ENCODE measurements at places on chromosomes 1 and 21.

DNA sequence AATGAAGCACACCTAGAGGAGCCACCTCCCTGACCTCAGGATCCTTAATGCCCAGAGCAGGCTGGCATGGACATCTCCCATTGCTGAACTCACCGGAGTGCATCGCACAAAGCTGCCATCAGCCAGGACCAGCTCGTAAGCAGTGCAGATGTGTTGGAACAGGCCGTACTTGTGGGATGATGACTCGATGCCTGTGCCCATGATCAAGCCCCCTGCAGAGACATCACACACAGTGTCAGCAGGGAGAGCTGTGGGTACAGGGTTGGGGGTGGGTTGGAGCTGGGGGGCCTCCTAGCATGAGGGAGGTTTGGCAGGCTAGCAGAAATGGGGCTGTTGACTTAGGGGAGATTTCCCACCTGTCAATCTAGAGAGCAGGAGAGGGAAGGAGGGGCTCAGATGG, 12.0 kb downstream of the DHCR24 start:
- peak; percentile 40 for DNase-seq

DNA sequence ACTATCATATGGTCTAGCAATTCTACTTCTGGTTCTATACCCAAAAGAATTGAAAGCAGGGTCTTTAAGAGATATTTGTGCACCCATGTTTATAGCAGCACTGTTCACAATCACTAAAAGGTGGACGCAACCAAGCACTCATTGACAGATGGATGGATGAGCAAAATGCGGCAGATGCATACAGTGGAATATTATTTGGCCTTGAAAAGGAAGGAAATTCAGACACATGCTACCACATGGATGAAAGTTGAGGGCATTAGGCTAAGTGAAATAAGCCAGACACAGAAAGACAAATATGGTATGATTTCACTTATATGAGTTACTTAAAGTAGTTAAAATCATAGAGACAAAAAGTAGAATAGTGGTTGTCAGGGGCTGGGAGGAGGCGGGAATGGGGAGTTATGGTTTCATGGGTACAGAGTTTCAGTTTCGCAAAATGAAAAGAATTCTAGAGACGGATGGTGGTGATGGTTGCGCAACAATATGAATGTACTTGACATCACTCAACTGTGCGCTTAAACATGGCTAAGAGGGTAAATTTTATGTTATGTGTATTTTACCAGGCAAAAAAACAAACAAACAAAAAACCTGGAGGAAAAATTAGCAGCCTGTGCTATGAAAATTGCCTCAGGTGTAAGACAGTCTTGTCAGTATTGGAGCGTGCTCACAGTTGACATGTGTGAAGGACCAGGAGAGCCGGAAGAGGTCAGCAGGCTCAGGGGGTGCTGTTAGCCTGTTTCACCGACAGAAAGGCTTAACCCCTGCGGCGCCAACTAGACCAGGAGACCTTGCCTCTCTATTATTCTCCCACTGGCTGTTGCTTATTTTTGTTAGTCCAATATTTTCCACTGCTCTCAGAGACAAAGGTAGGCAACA, 26.5 kb downstream of the CD247 start:
- DNase-seq, result no peak

GRCh38 chr1:54609301-54609921, 13.9 kb downstream of the FAM151A start:
- DNase-seq, result no peak

DNA sequence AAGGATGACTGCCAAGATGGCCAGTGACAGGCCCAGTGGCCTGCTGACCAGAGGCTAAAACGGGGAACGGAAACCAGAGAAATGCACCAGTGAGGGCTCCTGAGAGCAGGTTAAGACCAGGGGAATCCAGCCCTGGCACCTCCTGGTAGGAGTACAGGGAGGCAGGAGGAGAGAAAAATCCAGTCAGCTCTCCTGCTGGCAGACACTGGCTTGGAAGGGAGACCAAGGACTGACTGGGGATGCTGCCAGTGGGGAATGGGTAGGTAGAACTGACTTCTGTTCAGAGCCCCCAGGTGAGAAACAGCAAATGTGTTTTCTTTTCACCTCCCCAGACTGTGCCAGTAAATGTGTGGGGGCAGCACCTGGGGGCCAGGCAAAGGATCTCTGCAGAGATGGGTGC, 27.7 kb upstream of the CRNN start:
- no peak for DNase-seq

GRCh38 chr1:116558140-116558549, 12.7 kb downstream of the CD58 start:
- no peak for DNase-seq

DNA sequence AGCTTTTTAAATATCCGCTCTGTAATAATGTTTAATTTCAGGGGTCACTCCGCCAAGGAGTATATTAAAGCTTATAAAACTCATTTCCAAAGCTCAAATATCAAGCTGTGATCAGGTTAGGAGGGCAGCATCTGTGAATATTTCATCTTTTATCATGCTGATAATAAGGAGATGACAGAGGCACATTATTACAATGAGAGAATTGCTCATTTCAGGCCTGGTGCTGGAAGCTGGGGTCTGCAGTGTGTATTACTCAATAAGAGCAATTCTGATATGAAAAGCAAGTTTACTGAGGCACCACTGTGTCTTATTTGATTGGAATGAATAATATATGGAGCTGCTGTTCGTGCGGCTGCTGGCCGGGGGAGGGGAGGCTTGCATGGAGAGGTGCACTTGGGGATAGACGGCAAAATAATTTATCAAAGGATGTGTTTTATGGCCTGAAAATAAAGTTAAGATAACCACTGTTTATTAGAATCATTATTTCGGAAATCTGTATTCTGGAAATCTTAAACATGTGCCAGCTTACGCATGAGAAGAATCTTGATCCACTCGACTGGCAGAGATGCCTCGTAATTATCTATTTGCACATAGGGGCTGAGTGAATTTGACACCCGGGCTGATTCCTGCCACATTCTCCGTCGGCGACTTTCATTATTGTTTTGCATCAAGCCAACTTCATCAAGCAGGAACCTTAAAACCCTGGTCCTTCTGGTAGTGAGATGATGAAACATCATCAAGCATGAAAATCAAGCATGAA, 173.2 kb downstream of the RRAGC start:
- no peak for DNase-seq

DNA sequence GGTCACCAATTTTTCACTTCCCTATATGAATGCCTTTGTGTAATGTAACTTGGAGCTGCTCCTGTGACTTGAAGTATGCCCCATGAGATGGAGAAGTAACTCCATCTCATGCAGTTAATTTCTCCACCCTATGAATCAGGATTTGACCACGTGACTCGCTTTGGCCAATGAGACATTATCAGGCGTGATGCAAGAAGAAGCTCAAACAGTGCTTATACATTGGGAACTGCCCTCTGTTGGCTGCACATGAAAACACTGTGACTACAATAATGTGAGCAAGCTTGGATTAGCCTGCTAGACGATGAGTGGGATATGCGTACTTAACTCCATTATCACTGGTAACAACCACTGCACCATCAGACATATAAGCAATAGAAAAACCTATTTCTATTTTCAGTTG, 684.4 kb downstream of the PLA2G4A start:
- DNase-seq, result no peak

- no peak for DNase-seq
Observed at GRCh38 chr1:221634606-221635005, 107.3 kb downstream of the DUSP10 start.

DNA sequence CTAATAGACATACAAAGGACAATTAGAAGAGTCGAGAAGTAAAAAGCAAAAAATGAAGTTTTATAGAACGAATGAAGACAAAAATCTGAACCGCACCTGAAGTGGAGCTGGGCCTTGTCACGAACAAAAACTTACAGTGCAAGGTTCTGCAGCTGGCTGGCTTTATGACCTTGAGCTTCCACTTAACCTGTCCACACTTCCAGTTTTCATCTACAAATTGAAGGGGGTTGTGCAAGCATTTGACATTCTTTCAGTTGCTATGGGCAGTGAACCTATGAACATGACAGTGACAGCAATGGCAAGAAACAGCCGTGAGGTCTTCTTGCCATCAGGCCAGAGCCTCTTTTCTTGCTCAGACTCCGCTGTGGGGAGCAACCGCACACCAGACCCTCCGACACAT, 93.2 kb downstream of the DSCAM start:
- no peak for DNase-seq

Measured in ACHN (cell line).